HT-29 (cell line): ENCODE measurements at places on chromosomes 5 and 9.

GRCh38 chr5:69265931-69266330 is 31.2 kb downstream of the CDK7 start:
- peak; percentile 12 for DNase-seq

DNA sequence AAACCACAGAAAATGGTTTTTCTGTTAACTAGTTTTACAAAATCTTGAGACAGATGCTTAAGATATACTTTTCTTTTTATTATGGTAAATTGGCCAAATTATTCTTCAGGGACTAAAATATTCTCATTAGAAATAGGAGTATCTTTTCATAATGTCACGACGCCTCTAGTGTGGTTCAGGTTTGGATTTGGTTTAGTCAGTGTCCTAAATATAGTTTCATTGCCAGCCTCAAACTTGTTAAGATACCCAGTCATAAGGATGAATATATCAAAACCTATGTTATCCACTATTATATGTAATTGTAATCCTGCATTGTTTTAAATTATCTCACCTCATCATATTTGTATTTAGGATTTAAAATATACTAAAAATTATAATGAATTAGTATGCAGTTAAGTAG is 13.7 kb downstream of the NDUFAF2 start:
- no peak for DNase-seq

DNA sequence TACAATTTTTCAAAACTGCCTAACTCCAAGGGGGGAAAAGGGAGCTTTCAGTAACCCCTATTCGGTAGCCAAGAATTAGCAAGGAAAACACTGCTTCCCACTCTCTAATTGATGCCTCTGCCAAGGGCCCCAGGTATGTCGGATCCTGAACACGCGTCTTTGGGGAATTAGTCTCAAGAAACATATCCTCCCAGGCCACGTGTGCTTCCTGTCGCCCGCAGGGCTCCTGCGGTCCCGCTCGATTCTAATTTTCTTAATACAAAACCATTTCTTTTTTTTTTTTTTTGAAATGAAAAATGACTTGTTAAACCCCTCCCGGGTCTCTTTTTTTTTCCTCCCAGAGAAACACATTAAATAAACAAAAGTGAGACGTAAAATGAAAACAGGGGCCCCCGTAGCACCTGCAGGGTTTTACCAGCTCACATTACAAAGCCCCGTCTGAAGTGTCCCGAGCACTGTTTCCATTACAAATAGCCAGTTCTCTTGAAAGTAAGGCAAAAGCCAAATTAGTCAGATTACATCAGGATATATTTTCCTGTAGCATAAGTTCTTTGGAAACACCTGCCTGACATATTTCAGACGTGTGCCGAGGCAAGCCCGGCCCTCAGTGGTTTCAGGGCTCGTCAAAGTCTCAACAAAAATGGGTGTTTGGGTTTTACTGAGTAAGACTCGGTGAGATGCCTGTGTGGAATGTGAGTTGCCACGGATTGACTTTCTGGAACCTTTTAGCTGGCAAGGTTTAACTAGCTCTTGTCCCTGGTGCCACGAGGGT is 21.5 kb downstream of the SMIM23 start:
- peak; percentile 11 for DNase-seq

DNA sequence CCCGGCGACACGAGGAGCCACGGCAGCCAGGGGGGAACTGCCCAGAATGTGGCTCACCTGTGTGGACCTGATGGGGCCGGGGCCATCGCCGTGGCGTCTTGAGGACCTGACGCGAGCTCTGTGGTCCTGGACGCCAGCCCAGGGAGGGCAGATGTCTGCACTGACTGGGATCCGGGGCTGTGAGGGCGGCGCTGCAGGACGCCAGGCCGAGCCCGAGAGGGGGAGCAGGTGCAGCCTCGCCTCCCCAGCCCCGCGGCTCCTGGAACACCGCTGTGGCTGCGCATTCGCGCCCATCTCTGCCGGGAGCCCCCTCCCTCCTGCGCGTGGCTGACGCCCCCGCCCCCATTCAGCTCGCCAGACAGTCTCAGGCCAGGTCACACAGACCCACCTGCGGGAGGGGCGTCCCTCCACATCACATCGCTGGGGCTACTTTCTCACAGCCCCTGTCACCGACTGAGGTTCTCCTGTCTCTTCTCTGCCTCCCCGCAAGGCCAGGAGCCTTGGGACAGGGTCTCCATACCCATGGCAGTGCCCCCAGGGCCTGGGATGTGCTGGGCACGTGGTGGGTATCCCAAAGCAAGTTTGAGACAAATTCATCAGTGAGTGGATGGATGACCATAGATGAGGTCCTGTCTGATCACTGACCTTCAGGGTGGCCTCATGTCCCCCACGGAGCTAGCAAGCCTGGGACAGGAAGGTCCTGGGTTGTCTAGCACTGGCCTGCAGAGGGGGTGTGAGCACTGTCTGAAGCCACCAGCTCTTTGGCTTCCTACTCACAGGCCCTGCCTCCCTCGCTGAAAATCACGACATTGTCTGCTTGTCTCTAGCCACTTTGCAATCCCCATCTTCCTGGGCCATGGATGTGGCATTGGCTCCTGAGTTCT is 47.3 kb downstream of the RASGEF1C start:
- DNase-seq = peak; percentile 4

DNA sequence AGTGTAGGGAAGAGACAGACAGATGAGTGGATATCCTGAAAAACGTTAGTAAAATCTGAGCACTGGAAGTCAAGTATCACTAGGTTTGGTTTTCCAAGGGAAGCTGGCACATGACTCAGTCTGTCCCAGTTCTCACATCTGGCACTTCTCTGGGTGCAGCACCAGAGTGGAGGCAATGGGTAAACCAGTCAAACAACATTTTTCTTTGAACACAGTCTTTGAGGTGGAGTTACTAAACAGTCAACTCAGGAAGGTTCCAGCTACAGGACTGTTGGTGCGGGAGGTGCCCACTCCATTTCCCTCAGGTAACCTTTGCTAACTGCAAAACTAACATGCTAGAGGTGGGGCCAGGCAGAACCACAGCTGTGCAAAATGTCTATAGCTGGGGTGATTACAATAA is 301.4 kb upstream of the RFX3 start:
- DNase-seq = peak; percentile 93

DNA sequence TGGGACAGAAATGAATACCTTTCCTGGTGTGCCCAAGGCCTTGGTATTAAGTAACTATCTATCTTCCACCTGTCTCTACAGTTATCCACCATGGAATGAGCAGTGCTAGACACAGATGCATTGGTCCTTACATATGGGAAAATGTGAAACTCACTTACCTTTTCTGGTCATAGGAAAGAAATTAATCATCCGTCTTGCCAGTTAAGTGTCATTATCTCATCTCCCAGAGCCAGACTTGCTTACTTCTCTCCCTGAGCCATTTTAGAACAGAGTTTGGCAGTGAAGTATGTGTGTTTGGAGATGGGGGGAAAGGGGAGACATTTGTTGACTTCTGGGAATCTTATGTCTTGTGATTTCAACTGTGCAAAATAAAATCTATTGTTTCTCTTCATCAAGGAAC is 1211.0 kb upstream of the CDH6 start:
- DNase-seq = no peak

- DNase-seq = peak; percentile 74
Measured at GRCh38 chr5:16160706-16161105, 18.9 kb downstream of the MARCHF11 start.

DNA sequence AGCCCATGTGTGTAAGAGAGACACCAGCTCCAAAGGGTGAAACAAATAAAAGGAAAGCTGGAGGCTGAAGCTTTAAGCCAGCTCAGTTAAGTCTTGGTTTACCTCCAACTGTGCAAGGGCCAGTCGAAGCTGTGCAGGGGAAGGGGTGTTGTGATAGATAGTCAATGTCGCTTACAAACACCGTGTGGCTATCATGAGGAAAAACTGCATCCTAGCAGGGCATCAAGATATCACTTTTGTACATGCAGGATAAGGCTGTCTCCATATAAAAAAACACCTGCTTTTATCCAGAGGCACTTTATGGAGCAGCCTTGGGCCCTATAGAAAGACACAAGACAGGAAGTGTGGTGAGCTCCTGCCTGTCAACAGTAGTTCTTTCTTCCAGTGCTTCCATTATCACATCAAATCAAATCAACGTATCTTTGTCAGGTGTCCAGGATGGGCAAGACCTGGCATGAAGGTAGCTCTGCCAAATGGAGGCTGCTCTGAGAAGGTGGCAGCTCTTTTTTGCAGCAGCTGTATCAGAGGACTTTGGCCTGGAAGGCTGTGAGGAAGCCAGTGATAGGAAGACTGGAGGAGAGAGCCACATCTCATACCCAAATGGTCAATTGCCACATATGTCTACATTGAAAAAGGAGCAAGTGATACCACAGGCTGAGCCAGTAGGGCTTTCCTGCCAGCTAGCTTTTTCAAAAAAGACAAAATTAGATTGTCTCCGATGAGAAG is 29.3 kb upstream of the SELENOP start:
- no peak for DNase-seq

DNA sequence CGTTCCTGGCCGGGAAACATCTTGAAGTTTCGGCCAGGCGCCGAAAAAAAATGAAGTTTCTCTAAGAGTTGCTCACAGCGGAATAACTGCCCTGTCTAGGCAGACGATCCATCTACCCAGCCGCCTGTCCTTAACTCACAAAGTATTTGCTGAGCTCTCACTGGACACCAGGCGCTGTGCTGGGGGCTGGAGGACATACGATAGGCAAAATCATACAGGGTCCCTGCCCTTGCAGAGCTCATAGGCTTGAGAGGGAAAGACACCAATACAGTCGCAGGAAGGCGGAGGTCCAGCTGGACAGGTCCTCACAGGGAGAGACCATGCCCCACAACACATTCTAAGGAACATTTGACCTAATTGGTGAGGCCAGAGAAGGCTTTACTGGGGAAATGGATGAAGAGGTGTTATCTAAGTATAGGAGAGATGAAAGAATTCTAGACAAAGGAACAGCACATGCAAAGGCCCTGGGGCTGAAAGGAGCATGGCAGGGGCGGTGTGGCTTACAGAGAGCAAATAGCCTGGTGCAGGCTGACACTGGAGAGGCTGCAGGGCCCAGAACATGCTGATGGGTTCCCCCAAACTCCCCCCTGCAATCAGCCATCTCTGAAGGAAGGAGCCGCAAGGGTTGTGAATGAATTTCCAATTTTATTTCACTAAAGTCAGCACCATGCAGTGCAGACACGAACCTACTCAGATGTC is 2.0 kb upstream of the MXD3 start:
- no peak for DNase-seq

GRCh38 chr9:79221084-79221483 is 350.7 kb upstream of the TLE4 start:
- no peak for DNase-seq

GRCh38 chr9:90112788-90113187 is 508.0 kb downstream of the GADD45G start:
- DNase-seq = no peak

DNA sequence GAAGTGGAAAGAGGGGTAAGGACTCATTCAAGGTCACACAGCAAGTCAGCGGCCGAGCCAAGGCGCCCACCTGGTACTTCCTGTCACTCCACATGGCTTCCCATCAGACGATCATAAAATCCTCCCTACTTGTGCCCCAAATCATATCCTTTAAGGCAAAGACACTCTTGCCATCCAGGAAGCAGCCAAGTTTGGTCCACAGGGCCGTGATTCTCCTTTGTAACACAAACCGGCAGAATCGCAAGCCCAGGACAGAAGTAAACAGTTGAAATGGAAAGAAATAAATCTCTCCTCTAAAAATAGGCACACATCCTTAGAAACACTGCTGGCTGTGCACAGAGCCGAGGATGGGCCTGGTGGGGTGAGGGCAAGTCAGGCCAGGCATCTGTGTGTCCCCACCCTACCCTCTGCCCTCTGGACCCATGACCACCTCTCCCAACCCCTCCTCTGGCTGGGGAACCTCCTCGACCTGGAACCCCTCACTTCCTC is 30.5 kb downstream of the TMOD1 start:
- no peak for DNase-seq

DNA sequence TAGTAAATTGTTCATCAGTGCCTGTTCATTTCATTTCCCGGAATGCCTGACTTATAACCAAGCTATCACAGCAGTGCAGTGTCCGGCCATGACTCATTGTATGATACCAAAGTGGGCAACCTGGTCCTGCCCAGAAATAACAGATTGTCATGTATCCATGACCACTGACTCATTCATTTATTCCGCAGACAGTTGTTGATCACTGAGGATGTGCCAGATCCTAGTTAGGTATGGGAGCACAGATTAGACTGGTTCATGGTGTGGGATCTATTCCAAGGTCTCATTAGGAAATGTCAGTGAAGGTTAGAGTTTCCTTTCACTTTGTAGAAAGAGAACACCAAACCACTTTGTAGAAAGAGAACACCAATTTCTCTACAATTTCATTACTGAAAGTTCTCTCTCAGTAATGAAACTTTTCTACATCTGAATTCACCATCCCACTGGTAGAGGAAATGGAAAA is 8.7 kb downstream of the NREP start:
- DNase-seq = no peak

DNA sequence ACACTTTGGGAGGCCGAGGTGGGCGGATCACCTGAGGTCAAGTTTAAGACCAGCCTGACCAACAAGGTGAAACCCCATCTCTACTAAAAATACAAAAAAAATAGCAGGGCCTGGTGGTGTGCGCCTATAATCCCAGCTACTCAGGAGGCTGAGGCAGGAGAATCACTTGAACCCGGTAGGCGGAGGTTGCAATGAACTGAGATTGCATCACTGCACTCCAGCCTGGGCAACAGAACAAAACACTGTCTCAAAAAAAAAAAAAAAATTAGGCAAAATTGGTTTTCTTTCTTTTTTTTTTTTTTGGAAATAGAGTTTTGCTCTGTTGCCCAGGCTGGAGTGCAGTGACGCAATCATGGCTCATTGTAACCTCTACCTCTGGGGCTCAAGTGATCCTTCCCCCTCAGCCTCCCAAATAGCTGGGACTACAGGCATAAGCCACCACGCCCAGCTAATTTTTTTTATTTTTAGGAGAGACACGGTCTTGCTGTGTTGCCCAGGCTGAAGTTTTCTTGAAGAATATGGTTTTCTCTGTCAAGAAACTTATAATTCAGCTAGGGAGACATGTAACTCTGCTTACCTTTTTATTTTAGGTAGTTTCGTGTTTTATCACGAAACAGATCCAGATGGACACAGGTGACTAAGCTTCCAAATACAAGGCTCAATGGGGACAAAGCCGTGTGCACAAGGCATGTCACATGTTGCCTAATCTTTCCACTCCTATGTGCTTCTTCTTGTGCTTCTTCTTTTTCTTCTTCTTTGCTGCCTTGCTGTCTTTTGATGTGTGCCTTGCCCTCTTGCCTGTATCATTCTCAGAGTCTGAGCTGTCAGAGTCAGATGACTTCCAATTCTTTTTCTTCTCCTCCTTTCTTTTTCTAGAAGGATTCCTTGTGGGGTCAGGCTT is 14.3 kb downstream of the TTC1 start:
- no peak for DNase-seq

- DNase-seq = no peak
Measured at GRCh38 chr5:31135542-31135941, 57.9 kb upstream of the CDH6 start.

GRCh38 chr5:13034061-13034460 is 910.4 kb downstream of the DNAH5 start:
- no peak for DNase-seq
